ENCODE measurements at places on chromosomes 3 and 15.

DNA sequence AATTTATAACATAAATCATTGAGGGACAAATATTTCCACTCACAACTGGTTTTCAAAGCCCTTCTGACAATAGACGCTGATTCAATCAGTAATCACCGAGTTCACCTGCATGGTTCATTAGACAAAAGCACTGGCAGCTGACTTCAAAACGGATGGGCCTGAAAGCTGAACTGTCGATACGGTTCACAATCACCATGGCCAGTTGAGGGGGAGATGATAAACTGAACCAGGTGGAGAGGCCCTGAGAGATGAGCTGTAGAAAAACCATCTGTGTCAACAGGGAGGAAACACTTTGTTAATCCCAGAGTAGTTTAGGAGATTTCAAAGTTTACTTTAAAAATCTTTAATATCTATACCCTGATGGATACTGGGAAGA lies 75.0 kb downstream of the PEX5L start:
- no peak for DNase-seq

DNA sequence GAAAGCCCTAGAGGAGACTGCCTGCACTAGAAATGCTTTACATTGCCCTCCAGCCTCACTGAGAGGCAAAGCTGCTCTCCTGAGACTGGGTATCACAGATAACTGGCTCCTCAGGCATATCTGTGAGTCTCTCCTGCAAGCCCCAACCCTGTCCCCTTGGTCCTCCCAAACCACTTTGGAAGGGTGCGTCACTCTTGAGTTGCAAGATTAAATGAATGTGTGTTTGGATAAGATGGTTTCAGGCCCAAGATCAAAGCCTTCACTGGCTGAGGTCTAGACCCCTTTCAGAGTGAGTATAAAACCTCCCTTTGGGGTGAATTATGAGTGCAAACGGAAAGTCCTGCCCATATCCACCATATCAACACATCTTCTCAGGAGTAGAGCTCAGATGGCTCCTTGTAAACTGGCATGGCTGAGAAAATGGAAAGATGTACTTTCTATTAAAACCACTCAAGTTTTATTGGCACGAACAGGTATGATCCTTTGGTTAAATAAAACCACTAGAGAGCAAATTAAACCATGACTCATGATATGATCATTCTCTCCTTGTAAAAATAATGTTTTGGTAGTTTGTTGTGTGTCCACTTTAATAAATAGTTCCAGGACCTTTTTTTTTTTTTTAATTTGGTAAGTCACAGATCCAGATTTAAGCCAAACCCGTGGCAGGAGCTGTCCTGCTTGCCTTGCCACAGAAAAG lies 164.0 kb downstream of the CHST2 start:
- DNase-seq, result no peak

- DNase-seq, result no peak
Observed at GRCh38 chr3:115790759-115791158, 167.4 kb downstream of the GAP43 start.

DNA sequence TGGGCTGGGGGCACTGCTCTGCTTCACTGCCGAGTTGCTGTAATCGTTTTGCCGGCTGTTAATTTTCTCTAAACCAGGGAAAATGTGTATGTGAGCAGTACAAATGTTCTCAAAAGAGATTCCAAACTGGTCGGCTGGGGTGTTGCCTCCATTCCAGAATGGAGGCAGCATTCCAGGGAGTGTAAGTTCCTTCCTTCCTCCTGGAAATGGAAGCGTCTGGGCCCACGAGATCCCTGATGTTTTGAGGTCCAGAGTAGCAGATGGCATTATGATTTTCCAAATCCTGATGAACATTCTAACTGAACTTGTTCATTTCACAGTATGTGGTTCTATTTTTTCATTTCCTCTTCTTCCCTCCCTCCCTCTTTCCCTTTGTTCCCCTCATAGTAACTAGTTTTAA lies 64.4 kb upstream of the SKOR1 start:
- DNase-seq, result no peak

- DNase-seq, result no peak
Observed at GRCh38 chr3:3641877-3642455, 157.3 kb upstream of the LRRN1 start.

GRCh38 chr3:9902372-9903237 lies at the start of gene IL17RE:
TSS of gene IL17RE (plus strand) at chr3:9902848. CDS start at chr3:9902933, 85 bp downstream.
- no peak for DNase-seq

DNA sequence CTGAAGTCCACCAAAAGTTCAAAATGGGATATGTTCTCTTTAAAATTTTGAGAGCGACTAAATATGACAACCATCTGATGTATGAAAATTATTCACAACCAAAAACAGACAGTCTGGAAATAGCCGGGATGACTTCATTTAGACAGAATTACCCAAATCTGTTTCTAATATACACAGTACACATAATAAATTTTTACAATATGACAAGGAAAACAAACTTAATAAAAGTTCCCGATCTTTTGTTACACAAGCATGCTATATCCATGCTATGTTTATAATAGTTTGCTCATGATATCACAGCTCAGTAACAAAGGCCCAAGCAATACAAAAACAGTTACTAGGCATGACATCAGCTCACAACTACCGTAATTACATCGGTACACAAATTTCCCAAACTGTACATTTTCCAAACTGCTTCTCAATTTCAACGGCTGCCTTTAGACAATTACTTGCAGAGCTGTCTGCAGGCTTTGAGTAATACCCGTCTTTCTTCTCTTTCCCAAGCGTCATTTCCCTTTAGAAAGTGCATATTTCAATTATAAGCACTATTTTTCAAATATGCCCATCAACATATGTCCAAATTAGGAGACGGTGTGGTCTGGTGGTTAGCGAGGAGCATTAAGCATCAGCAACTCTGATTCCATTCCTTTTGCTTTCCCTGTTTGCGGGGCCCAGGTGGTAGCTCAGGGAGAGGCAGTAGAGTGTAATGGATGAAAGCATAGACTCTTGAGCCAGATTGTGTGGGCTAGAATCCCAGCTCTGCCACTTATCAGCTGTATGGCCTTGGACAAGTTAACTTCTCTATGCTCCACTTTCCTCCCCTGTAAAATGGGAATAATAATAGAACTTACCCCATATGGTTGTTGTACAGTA lies 481.2 kb downstream of the FOXP1 start:
- DNase-seq, result no peak

DNA sequence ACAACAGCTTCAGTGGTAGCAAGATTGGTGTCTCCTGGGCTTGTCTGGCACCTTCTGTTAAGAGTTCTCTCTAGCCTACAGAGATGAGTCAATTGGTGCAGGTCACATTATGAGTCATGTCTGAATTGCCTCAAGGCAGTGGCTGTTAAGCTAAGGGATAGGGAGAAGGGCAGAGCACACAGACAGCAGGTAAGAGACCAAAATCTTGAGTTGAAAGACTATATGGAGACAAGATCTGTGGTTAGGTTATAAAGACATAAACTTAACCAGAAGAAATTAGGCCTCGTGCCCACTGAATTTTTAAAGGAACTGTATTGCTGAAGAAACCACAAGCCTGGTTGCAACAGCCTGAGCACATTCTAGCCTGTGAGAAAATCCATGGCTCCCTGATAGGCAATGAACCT lies 19.2 kb upstream of the KPNA1 start:
- DNase-seq, result no peak

GRCh38 chr3:189001559-189001958 lies 170.2 kb upstream of the TPRG1 start:
- DNase-seq, result no peak

- no peak for DNase-seq
Observed at GRCh38 chr15:80577552-80578205, 117.4 kb upstream of the ABHD17C start.

- no peak for DNase-seq
Observed at GRCh38 chr15:93029836-93030429, 59.1 kb downstream of the RGMA start.

- no peak for DNase-seq
Observed at GRCh38 chr3:217948-218347, 21.4 kb downstream of the CHL1 start.

DNA sequence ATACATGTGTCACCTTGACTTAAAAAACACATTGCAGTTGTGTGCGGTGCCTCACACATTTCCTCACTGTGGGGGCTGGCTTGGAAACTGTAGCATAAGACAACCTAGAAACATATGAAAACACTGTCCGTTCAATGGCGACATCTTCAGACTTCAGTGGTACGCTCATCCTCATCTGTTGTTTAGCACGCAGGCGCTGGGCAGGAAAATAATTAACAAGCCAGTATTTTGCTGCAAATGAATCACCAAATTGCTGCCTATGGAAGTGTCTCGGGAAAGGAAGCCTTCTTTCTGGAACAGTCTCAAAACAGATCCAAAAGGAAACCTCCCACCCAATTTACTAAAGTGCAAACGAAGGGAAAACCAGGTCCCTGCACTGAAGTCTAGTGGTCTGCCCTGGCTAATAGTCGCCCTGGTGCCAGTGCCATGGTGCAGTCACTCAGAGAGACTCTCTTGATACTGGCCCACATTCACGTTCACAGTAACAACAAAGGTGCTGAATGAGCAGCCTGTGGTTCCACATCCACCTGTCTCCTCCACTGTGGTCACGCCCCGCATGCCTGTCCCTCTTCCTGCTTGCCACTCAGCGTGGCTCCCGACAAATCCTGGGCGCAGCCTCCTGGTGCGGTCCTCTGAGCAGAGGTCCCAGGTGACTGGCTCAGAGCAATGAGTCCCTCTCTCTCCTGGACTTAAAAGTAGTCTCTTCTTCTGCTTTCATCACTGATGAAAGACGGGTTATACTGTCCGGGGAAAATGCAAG lies 35.6 kb upstream of the MUC13 start:
- no peak for DNase-seq

- no peak for DNase-seq
Observed at GRCh38 chr3:46987319-46987742, 7.9 kb downstream of the NBEAL2 start.

Data from effector memory CD8-positive, alpha-beta T cell (primary cell).